ENCODE measurements at places on chromosomes 5 and 9.

GRCh38 chr5:143309661-143310431 is 93.6 kb downstream of the NR3C1 start:
- DNase-seq, result no peak

DNA sequence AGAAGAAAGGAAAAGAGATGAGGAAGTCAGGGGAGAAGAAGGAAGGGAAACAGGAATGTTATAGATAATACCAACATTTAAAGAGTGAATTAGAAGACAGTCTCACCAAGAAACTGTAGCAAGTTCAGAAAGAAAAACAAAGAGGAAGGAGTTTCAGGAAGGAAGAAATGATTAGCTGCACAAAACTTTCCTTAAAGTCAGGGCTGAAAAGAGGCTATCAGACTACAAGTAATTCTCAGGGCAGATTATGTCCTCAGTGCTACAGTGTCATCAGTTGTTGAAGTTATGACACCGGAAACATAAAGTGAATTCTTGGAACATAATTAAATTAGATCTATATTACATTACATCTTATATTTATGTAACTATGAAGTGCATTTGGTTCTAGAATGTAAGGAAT is 226.9 kb downstream of the ARRDC3 start:
- DNase-seq, result no peak

DNA sequence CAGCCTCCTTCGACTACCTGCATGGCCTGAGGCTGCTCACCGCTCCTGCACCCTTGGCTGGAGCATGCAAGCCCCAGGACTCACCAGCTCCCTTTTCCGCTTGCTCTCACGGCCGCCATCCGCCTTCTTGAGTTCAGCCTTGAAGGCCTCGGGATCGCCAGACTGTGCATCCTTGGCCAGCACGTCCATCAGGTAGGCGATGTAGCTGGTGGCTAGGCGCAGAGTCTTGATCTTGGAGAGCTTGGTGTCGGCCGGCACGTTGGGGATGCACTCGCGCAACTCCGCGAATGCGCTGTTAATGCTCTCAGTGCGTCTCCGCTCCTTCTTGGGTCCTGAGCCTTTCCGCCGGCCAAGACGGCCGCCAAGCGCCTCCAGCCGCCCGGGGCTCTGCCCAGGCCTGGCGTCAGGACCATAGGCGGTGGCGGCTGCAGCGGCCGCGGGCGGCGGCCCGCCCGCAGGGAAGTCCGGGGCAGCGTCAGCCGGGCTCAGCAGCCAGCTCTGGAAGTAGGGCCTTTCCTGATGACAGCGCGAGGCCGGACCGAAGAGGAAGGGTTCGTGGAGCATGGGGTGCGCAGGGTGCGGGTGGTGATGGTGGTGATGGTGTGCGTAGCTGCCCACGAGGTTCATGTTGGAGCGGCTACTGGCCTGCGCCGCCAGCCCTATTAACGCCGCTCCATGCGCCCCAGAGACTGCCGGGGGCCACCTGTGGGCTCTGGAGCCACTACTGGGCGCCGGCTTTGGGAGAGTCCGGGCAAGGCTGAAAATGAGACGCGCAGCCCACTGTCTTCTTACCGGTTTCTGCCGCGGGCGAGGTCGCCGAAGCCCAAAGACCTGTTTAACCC is 424 bp downstream of the HAND1 start:
- no peak for DNase-seq

- no peak for DNase-seq
These were observed 893.5 kb upstream of the EDIL3 start for GRCh38 chr5:85278193-85278592.

DNA sequence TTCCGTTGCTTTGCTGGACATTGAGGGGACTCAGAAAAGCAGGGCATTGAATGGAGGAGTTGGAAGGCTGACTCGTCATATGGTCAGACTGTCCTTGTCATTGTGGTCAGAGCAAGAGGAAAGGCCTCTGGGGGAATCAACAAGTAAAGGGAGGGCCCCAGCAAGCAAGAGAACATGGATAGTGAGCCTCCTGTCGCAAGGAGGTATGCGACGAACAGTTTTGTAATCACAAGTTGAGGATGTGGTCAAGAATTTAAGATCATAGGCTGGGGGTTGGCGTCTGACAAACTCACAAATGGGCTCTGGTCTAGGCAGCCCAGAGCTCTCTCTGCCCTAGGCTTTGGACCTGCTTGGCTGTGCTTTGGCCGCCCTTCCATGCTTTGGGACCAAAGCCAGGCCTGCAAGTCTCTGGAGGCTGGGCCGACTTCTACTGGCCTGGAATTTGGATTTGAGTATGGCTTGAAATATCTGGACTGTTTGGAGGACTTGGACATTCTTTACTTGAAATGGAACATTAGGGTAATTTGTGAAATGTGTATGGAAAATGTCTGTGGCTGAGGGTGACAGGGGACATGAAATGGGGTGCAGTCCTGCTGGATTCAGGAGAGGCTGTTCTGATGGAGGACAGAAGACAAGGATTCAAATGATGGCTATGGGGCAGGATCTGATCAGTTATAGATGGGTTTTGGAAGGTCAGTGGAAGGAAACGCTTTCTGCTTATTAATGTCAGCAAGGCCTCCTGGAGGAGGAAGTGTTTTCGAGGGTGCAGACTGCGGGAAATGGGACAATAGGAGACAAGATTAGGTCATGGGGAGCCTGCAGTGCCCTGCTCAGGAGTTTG is 19.2 kb upstream of the NDST1 start:
- DNase-seq, result no peak

- no peak for DNase-seq
These were observed 84.5 kb downstream of the HAPLN1 start for GRCh38 chr5:83636156-83636555.

GRCh38 chr9:109408759-109409462 is 88.1 kb upstream of the EPB41L4B start:
- no peak for DNase-seq

DNA sequence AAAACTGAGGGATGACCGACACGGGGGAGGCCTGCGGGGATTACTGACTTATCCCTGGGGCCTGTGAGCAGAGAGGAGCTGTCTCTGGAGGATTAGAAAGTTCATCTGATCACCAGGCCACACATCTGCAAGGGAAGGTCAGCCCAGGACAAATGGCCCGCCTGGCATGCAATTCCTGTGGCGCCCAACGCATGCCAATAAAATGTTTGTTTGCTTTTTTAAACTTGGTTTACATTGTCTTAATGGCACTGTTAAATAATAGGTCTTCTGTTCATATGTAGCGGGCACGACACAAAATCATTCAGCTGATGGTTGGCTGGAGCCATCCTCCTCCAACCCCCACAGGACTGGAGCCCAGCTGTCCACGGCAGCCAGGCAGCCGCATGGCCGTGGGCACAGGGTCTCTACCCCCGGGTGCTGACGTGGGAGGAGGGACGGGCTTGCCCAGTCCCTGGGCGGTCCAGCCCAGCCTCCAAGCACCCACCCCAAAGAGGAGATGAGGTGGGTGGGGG is 41.0 kb upstream of the SLC12A7 start:
- peak; percentile 69 for DNase-seq

- DNase-seq, result no peak
These were observed 285.3 kb upstream of the GRAMD2B start for GRCh38 chr5:126137891-126138280.

DNA sequence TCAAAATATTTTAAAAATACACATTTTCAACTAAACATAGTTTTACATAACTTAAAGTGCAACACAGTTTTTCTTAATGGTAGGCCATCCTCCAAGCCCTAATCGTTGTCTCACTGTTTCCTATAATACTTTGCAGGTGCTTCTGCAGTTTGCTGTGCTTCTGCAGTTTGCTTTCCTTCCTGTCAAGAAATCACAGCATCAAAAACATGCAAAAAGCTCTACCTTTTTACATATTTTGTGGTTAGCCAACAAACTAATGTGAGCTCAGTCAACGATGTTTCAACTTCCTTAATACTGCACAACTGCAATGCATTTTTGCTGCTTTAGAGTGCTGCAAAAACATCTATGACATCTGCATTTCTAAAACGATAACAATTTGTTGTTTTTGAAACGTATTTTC is 25.2 kb downstream of the EMB start:
- no peak for DNase-seq

DNA sequence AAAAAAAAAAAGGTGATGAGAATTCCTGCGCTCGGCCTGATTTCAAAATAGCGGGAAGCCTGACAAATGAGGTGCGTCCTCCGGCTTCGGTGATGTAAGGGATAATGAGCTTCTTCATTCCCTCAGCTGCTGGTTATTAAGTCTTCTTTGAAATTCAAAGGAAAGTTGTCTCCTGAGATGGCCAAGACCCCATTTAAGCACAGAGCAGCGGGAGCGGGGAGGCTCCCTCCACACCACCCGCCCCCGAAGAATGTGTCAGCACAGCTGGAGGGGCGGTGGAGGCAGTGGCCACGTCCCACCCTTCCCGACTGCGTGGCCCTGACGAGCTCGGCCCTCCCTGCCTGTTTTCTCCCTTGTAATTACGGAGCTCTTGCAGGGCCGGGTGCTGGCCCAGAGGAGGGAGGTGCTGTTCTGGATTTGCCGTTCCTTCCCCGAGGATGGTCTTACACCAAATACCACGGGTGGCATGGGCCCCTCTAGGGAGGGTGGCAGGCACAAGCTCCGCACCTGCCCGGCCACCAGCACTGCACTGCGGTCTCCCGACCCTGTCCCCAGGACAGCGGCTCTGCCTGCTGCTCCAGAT is 31.0 kb downstream of the SLC9A3 start:
- no peak for DNase-seq

- DNase-seq, result peak; percentile 12
These were observed 29.0 kb upstream of the CCNG1 start for GRCh38 chr5:163408311-163408923.

DNA sequence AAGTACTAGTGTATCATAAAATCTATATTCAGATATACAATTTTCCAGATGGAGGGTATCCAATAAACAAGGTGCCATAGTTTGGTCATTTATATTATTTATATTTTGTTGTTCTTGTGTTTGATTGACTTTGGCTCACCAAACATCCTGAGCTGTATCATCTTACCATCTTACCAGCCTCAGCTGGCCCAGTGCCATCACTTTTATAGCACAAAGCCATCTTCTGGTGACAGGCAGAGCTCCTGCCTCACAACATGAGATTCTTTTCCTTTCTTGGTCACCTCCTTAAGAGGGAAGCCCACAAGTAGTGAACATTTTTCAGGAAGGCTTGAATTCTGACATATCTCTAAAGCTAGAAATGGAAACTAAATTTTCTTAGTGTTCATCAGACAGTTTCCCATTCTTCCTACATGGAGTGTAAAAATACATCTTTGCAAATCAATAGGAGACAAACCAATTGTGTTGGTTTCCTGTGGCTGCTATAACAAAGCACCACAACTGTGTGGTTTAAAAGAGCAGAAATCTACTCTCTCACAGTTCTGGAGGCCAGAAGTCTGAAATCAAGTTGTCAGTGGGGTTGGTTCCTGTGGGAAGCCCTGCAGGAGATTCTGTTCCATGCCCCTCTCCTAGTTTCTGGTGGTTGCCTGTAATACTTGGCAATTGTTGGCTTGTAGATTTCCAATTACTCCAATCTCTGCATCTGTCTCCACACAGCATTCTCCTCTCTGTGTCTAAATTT is 341.8 kb downstream of the MAN2A1 start:
- no peak for DNase-seq

- no peak for DNase-seq
These were observed 15.7 kb downstream of the SAP30L start for GRCh38 chr5:154461531-154461930.

GRCh38 chr9:115808695-115809094 is 344.9 kb upstream of the PAPPA start:
- no peak for DNase-seq

DNA sequence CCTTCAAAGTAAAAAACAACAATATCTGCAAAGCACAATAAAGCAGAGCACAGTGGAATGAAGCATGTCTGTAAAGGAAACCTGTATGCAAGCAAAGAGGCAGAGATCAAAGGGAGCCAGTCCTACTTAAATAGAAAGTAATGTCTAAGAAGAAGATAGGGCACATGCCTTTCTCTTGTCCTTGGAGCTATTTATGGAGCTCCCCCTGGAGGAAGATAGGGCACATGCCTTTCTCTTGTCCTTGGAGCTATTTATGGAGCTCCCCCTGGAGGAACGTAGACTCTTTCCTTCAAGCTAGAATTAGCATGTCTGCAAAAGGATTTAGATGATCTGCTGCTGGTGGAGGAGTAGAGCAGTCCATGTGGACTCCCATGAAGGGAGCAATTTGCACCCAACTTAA is 168.1 kb upstream of the RASEF start:
- no peak for DNase-seq

DNA sequence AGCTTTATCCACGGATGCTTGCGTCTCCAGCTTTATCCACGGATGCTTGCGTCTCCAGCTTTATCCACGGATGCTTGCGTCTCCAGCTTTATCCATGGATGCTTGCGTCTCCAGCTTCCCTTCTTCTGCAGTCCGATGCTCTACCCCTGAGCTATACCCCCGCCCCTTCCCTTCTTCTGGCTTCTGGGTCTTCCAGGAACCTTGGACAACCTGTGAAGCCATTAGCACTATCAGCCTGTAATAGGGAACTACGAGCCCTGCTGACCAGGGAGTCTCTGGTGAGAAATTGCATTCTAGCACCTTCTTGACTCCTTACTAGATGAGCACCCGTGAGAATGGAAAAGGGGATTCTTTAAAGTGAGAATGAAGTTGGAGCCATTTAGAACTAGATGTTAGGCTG is 39.1 kb upstream of the SH3PXD2B start:
- no peak for DNase-seq

DNA sequence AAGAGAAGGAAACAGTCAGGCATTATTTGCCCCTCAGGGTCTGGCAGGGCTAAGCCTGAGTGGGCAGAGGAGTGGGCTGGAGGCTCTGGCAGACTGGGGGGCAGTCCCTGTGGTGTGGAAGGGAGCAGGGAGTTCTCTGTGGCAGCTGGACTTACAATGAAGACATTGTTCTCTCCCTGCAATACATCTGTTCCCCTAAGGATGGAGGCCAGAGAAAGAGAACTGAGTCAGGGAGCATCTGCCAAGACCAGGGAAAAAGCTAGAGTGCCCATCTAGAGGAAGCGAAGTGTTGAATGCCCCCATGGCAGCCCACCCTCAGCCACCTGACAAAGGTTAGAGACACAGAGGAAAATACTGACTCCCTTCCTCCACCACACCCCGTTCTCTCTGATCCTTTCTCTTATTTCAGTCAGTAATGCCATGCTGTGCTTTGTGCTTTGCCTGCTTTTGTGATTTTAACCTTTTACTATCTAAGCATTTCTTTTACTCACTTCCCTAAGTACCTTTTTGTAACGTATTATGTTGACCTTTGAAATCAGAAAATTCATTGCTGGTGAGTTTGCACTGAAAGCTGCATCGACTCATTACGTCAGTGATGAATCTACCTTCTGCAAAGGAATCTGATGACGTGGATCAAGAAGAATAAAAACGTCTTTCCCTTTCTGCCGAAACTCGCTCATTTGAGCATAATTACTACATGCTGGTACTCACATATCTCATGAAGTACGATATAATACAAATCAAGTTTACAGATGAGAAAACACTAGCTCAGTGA is 76.0 kb downstream of the ACTL7B start:
- DNase-seq, result no peak

DNA sequence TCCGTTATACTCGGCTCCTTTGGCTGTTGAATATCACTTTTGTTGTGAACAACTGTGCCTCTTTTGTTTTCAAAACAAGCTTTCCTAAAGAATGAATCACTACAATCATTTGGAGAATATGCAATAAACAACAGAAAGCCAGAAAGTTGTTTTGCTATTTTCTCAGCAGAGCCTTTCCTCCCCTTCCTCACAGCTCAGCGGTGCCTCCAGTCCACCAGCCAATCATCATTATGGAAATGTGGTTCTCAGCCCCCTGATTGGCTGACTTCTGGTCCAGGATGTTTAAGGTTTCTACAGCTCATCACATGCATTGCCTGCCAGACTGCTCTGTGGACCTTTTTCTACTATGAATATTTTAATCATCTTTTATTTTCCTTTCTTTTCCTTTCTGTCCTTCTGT is 9.1 kb upstream of the ZNF608 start:
- DNase-seq, result no peak

GRCh38 chr5:74942622-74943286 is 76.6 kb upstream of the FAM169A start:
- no peak for DNase-seq

GRCh38 chr5:1743769-1744085 is 55.9 kb downstream of the MRPL36 start:
- no peak for DNase-seq
